ENCODE measurements at places on chromosomes 4 and X.

- peak; percentile 45 for DNase-seq
Measured at GRCh38 chrX:68440940-68441339, 7.6 kb upstream of the OPHN1 start.

- no peak for DNase-seq
Measured at GRCh38 chr4:181637186-181638105, 605.8 kb upstream of the TENM3 start.

DNA sequence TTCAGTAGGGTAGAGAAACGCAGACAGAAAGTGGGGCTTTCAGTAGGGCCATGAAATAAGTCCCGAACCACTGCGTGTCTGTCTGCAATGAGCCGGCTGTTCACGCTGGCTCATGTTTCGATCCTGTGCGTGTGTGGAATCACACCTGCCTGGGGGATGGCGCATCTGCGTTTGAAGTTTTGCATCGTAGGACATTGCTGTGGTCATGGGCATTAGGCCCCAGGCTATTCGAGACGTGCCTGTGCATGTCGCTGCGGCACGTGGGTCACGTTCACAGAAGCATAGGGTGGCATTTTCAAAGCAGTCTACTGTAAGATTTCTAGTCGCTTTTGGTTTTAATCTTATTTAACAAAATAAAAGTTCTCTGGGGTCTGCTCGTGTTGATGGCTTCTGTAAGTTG is 25.5 kb upstream of the HGFAC start:
- DNase-seq: no peak

GRCh38 chrX:74437530-74437929 is 16.2 kb downstream of the SLC16A2 start:
- DNase-seq: no peak

- no peak for DNase-seq
Measured at GRCh38 chrX:53171356-53171755, 53.7 kb downstream of the KDM5C start.

- DNase-seq: no peak
Measured at GRCh38 chr4:98688411-98689290, 30.2 kb upstream of the TSPAN5 start.
